ENCODE measurements at places on chromosomes 4 and X. TPM values are rescaled to one million over a fixed set of nuclear protein-coding genes. Genes with fewer than 3 reads are reported as not detected.

Gene IDUA
- polyA plus RNA-seq: 12.5 TPM

Gene UGT2A2
- not detected for polyA plus RNA-seq

Gene SUPT20HL1
- polyA plus RNA-seq: 0.09 TPM

GRCh38 chr4:170827562-170828274, 738.0 kb upstream of the AADAT start:
- no peak for DNase-seq

GRCh38 chrX:22666441-22666840, 333.3 kb upstream of the DDX53 start:
- no peak for DNase-seq

GRCh38 chr4:56843421-56843899, 22.0 kb upstream of the SPINK2 start:
- peak; percentile 25 for DNase-seq

DNA sequence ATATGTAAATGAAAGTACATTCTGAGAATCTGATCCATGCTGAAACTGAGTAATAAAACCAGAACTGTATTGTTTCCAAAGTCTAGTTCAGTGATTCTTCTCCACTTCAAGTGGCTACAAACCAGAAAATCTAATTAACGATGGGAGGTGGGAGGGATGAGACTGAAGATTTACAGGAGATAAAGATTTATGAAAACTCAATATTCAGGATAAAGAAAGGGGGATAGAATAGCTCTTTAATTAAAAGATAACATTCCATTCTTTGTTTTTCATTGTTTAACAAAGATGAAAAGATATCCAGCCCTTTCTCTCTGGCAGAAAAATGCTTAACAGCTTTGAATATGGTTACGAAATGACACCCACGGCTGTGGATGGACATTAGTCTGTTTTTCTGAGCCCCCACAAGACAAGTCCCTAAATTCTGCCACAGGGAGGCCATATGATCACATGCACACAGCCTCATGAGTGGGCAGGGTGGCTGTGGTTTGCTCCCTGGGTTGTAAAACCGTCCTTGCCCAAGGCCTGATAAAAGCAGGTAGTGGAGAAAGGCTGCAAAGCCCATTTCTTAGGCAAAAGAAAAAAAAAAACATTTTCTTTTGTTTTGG, 36.4 kb downstream of the TMEM150C start:
- no peak for DNase-seq

GRCh38 chr4:117134386-117134785, 49.0 kb upstream of the TRAM1L1 start:
- peak; percentile 34 for DNase-seq

DNA sequence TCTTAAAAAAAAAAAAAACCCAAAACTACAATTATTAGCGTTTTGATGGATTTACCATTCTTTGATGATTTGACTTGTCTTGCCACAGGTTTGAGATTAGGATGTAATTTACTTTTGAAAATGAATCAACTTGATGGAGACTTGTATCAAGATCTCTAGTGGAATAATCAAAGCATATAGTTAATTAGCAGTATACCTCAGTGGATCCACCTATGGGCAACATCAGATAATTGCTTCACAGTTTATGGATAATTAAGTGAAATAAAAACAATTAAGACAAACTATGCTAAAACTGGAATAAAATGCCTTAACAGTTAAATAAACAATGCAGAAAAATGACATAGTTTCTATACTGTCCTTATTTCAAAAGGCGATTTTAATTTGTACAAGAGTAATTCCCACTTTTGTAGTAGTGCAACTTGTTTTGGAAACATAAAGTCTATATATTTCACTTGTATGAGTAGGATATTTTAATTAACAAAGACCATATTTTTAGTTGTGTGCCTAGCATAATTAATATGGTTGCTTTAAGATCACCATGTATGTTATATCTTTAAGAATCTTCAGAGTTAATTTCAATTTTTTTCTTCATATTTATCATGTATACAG, 4.2 kb downstream of the CPEB2 start:
- DNase-seq: no peak

DNA sequence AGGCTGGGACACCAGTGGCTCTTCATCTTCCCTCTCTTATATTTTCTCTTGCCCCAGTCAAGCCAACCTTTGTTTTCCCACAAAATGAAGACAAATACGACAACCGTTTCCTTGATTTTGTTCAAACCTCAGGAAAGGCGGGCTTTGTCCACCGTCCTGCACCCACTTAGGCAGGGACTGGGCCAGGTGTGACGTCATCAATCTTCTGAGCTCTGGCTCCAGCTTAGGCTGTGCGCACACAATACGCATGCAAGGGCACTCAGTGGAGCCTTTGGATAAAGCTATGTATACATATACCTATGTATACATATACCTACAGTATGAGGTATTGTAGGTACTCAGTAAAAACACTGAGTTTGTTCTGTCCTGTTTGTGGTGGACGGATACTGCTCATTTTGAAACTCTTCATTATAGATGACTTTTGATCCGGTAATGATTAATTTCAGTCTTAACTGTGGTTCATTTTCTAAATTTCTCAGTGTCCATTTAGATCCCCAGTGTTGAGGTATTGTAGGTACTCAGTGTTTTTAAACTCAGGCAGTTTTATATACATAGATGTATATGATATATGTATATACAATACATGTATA, 194.9 kb downstream of the MGST2 start:
- DNase-seq: no peak

GRCh38 chr4:7559741-7560395, 125.1 kb upstream of the PSAPL1 start:
- no peak for DNase-seq

DNA sequence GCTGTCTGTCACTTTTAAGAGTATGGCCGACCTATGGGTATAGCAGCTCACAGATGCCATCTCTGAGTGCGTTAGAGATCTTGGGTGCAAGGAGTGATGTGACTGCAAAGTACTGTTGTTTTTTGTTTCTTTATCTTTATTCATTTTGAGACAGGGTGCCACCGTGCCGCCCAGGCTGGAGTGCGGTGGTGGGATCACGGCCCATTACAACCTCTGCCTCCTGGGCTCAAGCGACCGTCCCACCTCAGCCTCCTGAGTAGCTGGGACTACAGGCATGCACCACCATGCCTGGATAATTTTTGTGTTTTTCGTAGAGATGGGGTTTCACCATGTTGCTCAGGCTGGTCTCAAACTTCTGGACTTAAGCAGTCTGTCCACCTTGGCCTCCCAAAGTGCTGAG, 71.4 kb downstream of the CCKAR start:
- no peak for DNase-seq

DNA sequence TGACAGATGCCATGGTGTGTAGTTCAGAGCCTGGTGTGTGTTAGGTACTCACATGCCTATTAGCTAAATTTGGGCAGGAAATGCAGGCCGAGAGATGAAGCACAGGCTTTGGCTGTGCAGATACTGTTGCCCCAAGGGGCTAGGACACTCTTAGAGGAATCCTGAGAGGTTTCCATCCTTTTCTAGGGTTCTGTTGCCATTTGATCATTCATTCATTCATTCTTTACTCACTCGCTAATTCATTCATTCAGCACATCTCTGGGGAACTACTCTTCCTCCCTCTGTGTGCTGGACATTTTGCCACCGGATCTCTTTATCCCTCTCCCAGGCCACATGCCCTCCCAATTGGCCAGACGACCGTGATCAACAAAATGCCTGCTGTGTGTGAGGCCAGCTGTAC, 43.9 kb upstream of the NSG1 start:
- DNase-seq: no peak

- no peak for DNase-seq
Observed at GRCh38 chrX:153596981-153597750, 1.8 kb downstream of the CCNQ start.

GRCh38 chrX:42967681-42968300, 189.8 kb upstream of the PPP1R2C start:
- DNase-seq: no peak

- DNase-seq: peak; percentile 17
Observed at GRCh38 chrX:85611926-85612325, 232.5 kb upstream of the POF1B start.

DNA sequence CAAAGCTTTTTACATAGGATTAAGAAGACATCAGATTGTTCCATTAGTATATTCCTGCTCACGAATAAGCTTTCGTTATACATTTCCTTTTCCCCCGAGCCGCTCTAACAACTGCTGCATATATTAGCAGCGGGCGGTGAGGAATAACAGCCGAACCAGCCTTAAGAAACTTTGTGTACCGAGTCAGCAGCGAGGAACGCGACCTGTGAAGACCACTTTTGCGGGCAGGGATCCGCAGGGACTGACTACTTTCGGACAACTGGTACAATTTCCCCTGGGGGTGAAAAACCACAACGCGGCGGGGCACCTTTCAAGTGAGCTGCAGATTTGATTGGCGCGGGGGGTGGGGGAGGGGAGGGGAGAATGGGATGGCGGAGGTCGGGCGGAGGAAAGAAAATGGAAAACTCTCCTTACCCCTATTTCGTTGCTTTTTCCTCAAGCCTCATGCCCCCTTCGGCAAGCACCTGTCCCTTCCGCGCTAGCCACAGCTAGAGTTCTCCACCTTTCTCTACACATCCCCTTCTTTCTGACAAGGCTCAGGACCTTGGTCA, 5.9 kb upstream of the PITX2 start:
- DNase-seq: no peak

DNA sequence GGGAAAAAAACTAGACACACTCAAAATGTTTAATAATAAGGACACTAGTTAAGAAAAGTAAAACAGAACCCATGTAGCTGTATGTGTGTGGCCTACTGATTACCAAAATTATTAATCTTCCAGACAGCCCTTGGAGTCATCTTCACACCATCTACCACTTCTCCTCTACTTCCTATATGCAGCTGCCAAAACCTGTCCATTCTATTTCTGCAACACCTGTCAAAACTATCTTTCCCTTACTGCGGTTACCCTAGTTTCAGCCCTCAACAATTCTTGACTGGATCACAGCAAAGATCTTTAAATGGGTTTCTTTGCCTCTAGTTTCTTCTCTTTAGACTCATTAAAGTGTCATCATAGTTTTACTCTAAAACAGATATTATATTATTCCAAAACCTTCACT, 72.6 kb downstream of the GPR82 start:
- no peak for DNase-seq

GRCh38 chr4:179097741-179098140, 1655.5 kb upstream of the AGA start:
- DNase-seq: peak; percentile 25

- DNase-seq: no peak
Observed at GRCh38 chrX:3627594-3627993, 85.9 kb downstream of the PRKX start.

- DNase-seq: no peak
Observed at GRCh38 chrX:136531951-136532350, at the start of gene VGLL1. TSS of gene VGLL1 (plus strand) at chrX:136532215. CDS start at chrX:136536021, 3,806 bp downstream.

DNA sequence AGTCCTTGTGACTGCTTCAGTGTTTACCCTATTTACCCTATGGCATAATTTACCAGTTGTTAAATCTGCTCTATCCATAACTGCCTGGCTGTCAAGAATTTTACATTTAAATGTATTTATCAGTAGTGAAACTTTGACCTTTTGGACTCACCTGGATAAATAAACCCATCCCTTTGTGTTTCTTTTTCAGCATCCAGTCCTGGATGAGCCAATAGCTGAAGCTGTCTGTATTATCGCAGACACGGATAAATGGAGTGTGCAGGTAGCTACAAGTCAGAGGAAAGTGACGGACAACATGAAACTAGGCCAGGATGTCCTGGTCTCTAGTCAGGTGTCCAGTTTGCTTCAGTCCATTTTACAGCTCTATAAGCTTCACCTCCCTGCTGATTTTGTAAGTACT, 122.4 kb downstream of the FNIP2 start:
- DNase-seq: no peak

DNA sequence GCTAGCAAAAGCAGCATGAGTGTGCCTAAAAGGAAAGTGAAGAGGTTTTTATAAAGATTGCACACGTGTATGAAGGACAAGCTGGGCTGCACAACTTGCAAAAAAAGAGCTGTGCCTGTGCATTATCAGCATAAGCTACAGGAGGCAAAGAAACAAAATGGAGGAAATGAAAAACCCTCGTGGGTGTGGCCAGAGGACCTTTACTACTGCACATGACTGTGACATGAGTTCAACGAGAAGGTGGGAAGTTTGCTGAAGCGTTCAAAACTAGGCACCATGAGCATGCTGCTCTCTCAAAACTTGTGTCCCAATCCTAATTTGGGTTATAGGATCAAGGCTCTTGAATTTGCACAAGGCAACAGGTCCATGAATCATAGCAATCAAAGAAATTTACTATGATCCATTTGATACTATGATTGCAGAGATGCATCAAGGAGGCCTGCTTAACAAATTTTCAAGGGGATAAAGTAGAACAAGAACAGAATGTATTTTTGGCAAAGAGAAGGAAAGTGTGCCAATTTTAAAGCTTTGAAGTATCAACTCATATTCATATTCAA, 38.1 kb upstream of the CXorf38 start:
- no peak for DNase-seq

GRCh38 chrX:96835660-96836289, 47.9 kb upstream of the RPA4 start:
- DNase-seq: no peak

DNA sequence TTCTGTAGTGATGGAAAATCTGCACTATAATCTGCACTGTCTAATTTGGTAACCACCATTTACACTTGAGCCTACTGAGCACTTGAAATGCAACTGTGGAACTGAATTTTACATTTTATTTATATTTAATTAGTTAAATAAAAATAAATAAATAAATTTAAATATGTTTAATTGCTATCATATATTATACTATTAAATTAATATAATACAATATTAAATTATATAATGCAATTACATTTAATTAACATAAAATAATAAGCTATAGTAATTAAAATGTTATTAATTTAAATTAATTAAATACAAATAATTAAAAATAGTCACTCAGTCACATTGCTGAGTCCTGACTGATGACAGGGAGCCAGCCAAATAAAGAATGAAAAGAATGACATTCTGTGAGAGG, 170.2 kb upstream of the F9 start:
- no peak for DNase-seq

DNA sequence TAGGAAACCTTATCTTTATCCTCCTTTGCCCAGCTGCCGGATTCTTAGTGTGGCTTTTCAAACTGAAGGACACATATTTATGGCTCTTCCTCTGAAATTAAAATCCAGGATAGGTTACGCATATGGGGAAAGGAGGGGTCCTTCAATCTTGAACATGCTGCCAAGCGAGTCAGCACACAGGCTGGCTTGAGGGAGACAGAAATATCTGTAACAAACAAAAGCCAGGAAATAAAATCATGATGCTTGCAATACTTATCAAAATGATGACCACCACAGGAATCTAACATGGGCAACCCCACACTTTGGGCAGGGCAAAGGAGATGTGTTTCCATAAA, 196.4 kb upstream of the LDB2 start:
- no peak for DNase-seq

DNA sequence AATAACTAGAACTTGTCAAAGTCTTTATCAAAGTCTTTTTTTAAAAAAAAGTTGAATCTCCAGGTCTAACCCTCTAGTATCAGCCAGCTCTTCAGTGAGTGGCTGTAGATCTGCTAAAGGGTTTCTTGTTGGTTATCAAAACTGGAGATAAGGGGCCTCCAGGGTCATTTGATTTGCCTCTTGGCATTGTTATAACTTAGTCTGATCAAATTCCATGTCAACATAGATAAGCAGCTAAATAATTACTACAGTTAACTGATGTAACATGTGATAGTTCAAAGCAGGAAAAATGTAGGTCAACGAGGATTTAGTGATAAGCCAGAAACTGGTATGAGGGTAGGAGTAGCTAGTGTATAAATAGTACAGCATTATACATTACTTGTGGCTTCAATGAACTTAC, 465.1 kb downstream of the PDHA2 start:
- no peak for DNase-seq

GRCh38 chrX:47523713-47524166, 37.3 kb upstream of the ARAF start:
- DNase-seq: no peak
